ENCODE measurements at places on chromosomes 13 and 19.
A peak's percentile ranks its signal among the peaks of the same experiment; 100 is the strongest.

- no peak for DNase-seq
These were observed 285.4 kb upstream of the GPC6 start for GRCh38 chr13:92941167-92941566.

GRCh38 chr13:40581277-40581579, 85.2 kb downstream of the FOXO1 start:
- DNase-seq, result no peak

DNA sequence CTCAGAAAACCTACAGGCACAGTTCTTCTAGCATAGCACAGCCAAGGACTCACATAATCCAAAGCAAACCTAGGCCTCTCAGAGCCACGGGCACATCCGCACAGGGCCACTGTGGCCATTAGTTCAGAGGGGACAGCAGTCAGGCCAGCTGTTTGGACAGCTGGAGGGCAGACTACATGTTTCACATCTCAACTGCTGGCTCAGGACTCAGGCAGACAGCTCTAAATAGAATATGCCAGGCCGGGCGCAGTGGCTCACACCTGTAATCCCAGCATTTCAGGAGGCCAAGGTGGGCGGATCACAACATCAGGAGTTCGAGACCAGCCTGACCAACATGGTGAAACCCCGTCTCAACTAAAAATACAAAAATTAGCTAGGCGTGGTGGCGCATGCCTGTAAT, 26.8 kb downstream of the SAFB2 start:
- DNase-seq, result no peak

GRCh38 chr19:10708291-10708690, 7.1 kb downstream of the QTRT1 start:
- no peak for DNase-seq

- no peak for DNase-seq
These were observed 15.2 kb downstream of the TPT1 start for GRCh38 chr13:45325806-45326205.

DNA sequence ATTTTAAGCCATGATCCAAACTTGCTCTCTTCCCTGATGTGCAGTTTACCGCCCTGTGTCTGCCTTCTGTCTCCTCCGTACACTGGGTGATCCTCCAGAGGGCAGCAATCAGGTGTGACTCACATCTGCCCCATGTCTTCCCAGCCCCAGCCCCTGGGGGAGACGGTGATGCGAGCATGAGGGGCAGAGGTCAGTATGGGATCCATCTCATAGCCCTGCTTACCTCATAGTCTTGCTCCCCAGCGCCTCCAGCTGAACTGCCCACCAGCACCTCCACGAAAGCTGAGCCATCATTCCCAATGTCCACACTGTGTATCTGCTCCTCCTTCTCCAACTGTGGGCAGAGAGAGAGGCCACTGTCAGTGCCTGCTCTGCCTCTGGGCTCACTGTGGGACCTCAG, 14.6 kb downstream of the XRCC1 start:
- DNase-seq, result no peak

DNA sequence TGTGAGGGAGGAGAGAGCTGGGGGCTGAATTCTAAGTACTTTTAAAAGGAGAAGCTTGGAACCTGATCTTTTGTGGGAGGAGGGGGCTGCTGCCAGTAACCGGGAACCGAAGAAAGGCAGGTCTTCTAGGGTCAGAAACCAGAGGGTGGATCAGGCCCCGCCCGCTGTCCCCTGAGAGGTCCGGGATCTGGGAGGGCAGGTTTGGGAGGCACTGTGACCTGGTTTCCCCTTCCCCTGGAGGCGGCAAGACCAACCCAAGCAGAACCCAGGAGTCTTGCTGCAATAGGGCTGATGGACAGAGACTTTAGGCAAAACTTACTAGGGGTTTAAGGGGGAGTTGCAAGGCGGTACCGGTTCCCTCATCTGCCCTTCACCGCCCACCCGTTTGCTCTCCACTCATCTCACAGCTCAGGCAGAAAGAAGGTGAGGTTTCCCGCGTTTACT, 707 bp upstream of the KLK8 start:
- DNase-seq, result no peak

DNA sequence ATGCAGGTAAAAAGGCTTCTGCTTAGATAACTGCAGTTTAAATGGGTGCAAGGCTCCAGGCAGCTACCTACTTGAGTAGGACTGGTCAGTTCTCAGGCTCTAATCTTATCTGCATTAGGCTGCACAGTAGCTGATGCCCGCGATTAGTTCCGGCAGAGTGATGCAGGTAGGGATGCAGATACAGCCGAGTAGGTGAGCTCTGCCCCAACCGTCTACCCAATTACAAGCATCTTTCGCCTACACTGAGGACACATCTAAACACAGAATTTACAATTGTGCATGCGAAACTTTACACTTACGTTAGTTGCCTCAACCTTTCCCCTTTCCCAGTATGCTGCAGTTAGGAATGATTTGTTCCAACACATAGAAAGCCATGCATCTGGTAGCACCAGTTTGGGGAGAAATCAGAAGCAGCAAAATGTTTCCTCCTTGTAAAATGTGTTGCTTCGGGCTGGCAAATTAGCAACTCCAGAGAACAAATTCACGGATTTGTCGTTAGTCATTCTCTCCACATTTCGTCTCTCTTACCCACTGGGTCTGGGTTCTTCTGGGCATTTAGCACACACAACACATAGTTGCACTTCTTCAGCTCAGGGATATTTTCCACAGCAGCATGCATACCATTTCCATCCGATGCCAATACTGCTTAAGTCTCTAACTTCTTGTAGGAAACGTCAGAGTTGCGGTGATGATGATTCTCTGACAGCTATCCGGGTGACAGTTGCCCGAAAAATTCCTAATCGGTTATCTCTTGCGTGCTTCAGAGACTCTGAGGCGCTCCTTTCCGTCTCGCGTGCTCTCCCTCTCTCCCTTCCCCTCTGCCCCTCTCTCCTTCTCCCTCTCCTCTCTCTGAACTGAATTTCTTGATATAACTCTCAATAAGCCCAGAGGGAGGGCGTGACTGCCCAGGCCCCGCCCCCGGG, at the start of gene PCDH9:
TSS of gene PCDH9 (minus strand) at position 856 of the 923 bp plus-strand sequence. CDS start 1,896 bp downstream, outside the sequence.
- peak; percentile 6 for DNase-seq

DNA sequence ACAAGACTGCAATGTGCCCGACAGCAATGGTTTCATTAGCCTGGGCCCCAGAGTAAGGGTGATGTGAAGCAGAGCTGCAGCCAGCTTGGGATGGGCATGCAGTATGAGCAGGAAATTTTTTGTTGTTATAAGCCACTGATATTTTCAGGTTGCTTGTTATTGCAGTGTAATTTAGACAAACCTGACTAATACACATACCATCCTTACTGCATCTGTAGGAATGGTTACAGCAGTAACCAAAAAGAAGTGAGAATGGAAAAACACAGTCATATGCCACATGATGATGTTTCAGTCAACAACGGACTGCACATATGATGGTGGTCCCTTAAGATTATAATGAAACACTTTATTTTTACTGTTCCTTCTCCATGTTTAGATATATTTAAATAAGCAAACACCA, 8.6 kb upstream of the POMP start:
- no peak for DNase-seq

- DNase-seq, result no peak
These were observed 11.5 kb upstream of the ILF3 start for GRCh38 chr19:10642473-10643171.

DNA sequence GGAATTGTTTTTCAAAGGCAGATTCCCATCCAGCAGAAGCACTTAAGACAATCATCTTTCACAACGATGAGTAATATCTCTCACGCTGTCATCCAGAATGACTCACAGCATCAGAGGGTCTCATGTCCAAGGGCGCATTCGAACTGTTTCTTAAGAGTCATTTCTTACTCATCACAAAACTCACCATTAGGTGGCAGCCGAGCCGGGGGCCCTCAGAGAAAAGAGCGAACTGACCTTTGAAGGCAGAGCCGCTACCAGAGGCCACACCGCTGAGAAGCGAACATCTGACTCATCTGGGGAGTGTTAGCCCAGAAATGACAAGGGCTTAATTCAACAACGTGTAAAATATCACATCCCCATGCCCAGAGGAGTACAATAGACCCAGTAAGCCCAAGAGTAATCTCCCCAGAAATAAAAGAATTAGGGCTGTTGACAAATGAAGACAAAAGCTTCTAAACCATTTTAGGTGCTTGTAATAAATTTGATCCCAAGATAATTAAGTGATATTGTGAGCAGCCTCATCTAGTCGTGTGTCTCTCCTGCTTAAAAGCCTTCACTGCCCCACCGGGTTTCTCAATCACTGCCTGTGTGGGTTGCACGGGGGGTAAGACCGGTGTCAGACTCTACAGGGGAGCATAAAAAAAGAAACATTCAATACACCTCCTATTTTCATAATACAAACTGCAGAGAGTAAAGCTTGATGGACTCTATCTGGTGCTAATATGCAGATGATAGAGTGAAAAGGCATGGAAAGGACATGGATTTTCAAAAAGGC, 96.2 kb downstream of the CYSLTR2 start:
- DNase-seq, result peak; percentile 71

GRCh38 chr13:71727662-71728061, 139.3 kb downstream of the DACH1 start:
- no peak for DNase-seq

- DNase-seq, result no peak
These were observed 728 bp upstream of the DENND1C start for GRCh38 chr19:6482343-6482686.

DNA sequence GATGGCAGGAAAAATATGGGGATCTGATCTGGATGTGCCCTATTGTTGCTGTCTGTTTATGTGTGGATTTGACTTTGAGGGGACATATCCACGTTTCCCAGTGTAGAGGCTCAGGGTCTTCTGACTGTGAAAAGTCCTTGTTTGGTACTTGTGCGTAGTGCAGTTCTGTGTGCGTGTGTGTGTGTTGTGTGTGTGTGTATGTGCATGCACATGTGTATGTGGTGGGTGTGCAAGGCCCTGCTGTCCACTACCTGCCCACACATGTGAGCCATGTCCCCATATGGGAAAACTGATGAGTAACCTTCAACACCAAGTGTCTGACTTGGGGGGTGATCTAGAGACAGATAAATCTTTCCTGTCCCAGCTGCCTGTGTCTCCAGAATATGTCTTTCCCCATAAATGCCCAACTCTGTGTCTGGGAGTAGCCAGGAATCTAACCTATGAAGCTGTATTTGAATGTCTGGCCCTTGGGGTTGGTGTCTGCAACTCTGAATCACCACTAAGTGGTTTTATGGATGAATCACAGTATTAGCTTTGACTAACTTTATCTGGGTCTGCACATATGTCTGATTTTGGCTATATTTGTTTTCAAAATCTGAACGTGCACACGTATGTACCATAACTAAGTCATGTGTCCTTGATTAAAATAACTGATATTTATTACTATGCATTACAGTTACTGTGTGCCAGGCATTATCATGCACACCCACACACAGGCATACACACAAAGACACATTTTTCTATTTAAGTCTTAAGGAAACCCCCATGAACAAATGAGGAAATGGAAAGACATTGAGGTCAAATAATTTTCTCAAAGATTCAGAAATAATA, 17.4 kb downstream of the KLK2 start:
- DNase-seq, result no peak
